A172 (cell line): ENCODE measurements at places on chromosomes 2 and 18.

GRCh38 chr2:10883066-10883465 lies 28.7 kb upstream of the KCNF1 start:
- no peak for DNase-seq

DNA sequence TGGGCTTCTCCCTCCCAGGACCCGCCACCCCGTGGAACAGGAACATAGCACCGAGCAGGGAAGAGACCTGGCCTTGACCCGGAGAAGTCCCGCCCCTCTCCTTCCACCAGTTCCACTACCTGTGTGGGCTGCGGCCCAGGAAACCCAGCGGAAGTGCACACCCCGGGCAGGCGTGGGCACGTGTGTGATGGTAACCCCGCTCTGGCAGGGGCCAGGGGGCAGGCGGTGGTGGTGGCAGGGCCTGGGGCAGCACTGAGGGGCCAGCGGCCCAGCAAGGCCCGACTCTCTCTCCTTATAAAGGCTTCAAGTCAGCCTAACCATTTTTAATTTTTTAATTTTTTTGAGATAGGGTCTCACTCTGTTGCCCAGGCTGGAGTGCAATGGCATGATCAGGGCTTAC lies 129.0 kb upstream of the FAM98A start:
- DNase-seq, result no peak

GRCh38 chr2:217482056-217482710 lies 520.6 kb downstream of the TNS1 start:
- DNase-seq, result no peak

DNA sequence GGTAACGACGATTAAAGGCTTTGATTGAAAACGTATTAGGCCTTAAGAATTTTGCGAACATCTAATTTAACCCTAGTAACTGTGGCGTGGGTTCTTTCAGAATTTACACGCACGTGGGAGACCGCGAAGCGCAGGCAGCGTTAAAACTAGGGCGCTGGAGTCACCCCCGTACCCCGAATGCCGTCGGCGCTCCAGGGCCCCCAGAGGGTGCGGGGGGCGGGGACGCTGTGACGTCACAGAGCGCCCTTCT lies 673 bp upstream of the SMCHD1 start:
- DNase-seq, result no peak

DNA sequence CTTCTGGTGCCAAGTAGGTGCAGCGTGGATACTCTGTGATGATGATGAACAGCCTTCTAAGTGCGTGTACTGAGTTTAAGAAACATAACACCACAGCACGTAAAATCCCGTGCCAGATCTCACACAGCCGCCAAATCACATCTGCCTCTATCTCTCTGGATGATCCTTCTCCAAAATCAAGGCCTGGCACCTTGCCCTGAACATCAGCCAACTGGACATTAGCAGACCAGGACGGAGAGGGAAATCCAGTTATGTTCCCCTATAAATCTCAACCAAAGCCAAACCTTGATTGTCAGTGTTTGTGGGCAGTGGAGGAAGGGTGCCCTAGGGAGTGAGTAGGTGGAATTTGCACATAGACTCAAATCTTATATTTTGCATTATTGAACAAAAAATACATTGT lies 164.3 kb downstream of the MIB1 start:
- no peak for DNase-seq

DNA sequence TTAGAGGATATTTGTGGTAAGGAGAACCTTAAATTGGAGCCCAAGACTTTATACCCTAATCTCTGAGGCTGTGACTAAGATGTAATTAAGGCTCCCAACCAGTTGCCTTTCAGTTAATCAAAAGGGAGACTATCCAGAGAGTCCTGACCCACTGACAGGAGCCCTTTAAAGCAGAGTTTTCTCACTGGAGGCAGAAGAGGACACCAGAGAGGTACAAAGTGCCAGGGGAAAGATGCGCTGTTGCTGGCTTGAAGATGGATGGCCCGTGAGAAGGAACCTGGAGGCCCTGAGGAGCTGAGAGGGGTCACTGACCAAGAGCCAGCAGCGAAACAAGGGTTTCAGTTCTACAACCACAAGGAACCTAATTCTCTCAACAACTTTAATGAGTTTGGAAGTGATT lies 137.3 kb downstream of the TMEM131 start:
- no peak for DNase-seq

- peak; percentile 86 for DNase-seq
These were observed 256.6 kb upstream of the CTAGE1 start for GRCh38 chr18:22674272-22674671.

- no peak for DNase-seq
These were observed 129.4 kb upstream of the DAPL1 start for GRCh38 chr2:158665536-158666302.

GRCh38 chr2:7377916-7378569 lies 460.8 kb downstream of the RNF144A start:
- DNase-seq, result no peak

- DNase-seq, result no peak
These were observed 208.0 kb downstream of the ZFP36L2 start for GRCh38 chr2:43018179-43019024.

DNA sequence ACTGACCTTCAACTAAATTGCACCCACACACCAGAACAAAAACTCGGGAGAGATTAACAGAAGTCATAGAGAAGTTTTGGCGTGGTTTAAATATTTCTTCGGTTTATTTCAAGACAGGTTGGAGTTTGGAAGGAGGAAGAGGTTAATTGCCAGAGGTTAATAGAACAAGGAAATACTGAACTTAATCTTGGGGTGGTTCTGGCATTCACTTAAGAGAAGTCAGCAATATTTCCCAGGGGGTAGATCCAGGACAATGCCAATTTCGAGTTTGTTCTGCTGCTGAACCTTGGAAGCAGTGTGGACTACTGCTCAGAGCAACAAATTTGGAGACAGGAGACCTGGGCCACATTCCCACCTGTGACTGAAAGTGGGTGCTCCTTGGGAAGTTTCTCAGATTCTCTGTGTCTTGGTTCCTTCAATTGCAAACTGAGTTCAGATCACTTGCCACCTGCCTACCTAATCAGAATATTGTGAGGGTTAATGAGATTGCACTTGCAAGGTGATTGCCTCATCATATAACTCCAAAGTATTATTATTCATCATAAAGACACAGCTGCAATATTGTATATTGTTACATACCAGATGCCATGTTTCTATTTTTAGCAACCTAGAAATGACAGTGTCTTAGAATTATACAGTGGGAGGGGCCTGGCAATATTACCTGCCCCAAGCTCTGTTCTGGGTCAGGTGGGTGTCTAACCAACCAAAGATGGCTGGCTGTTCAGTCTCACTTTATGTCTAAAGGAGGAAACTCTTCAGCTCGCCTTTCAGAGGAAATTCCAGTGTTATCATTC lies 217.4 kb downstream of the CDCA7 start:
- DNase-seq, result no peak

DNA sequence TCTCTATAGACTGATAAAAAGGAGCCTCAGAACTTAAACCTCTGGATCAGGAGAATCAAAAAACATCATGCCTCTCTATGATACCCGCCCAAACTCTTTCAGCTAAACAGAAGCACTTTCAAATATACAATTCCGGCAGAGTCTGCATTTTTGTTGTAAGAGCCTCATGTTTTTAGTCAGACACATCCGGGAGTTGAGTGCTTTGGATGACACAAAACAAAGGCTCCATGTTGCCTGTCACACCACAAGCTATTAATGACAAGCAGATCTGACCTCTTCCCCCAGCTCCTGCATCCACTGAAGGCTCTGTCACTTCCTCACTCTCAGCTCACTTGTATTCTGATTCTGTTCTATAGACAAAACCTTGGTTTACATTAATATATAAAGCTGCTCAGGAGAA lies 33.2 kb downstream of the SLC38A11 start:
- no peak for DNase-seq

- no peak for DNase-seq
These were observed 12.0 kb downstream of the NRP2 start for GRCh38 chr2:205694256-205694655.

DNA sequence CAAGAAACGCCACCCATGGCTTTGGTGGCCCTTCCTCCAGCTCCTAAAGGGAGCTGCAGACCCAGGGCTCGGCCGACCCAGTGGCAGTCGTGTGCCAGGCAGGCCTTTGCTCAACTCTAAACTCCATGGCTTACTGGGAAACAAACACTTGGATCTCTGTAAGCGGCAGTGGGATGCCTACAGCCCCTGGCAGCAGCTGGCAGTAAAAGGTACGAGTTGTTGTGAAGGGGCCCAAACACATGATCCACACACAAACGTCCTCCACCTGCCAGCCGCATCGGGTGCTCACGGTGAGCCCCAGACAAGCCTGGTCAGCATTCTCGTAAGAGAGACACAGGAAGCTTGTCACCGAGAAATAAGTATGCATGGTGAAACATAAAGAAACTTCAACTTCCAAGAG lies 214.9 kb downstream of the MGAT5 start:
- no peak for DNase-seq

GRCh38 chr2:172208791-172209325 lies 106.2 kb upstream of the DLX2 start:
- peak; percentile 13 for DNase-seq

DNA sequence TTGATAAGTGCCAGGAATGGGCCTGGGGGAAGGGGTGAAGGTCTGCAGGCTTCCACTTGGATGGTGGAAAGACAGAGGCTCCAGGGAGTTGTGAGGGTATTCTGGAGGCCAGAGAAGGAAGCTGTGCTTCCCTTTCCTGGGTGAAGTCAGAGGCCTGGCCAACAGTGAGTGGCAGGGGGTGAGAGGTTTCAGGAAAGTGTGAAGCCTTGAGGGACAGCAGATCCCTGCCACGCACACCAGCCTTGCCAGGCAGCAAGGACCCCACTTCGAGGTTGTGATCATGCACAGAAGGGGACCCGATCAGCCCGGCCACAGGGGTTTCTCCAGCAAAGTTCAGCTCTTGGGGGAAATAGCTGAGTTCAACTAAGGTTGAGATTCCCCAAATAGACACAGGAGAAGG lies 66.5 kb downstream of the SMAD7 start:
- no peak for DNase-seq

- DNase-seq, result no peak
These were observed 52.0 kb downstream of the PHLPP1 start for GRCh38 chr18:62767321-62767720.

GRCh38 chr2:111039628-111040383 lies 80.9 kb upstream of the BCL2L11 start:
- no peak for DNase-seq

- peak; percentile 86 for DNase-seq
These were observed 155.2 kb downstream of the SH3BP4 start for GRCh38 chr2:235106874-235107639.

- no peak for DNase-seq
These were observed 39.8 kb upstream of the EVA1A start for GRCh38 chr2:75600461-75601011.

- DNase-seq, result peak; percentile 12
These were observed 9.4 kb downstream of the ABCG8 start for GRCh38 chr2:43848214-43848613.

- no peak for DNase-seq
These were observed 21.4 kb upstream of the MYO3B start for GRCh38 chr2:170156592-170156991.

GRCh38 chr2:21317131-21317530 lies 193.4 kb downstream of the TDRD15 start:
- peak; percentile 17 for DNase-seq

DNA sequence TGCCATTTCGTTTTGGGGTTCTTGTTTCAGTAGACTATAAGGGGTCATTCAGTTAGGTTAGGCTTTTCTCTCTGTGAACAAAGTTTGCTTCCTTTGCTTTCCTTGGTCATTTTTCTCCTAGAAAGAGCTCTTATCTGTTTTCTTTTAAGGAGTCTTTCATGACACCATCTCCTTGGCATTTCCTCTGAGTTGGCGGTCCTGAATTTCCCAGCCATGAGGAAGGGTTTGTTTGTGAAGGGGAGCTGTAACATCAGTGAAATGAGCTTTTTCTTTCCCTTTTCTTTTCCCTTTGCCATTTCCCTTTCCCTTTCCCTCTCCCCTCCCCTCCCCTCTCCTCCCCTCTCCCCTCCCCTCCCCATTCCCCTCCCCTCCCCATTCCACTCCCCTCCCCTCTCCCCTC lies 61.7 kb downstream of the MAP4K4 start:
- peak; percentile 91 for DNase-seq
